Umbilical cord (tissue), 2 donors: ENCODE measurements at places on chromosomes 7 and 10.

DNA sequence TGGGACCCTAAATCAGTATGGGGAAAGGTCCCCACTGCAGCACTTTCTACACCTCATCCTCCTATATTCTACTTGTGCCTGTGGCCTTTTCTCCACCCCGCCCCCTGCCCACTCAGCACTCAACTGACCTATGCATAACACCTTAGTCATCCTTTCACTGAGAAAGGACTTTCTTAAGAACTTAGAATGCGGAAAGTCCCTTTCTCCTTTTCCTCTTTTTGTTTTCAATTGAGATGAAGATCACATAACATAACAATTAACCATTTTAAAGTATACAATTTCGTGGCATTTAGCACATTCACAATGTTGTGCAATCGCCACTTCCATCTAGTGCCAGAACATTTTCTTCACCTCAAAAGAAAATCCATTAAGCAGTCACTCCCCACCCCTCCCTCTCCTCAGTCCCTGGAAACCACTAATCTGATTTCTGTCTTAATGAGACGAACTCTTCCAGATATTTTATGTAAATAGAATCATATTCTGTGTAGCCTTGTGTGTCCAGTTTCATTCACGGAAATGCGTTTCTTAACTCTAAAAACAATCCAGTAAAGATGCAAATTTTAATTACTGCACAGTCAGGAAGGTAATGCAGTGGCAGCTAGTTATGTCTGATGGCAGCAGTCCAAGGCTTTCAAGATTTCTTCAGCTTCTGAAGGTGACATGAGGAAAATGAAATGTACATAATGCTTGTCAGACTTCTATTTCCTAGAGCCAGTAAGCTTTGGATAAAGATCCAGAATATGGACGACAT is 41.7 kb downstream of the FAS start:
- no peak for DNase-seq

DNA sequence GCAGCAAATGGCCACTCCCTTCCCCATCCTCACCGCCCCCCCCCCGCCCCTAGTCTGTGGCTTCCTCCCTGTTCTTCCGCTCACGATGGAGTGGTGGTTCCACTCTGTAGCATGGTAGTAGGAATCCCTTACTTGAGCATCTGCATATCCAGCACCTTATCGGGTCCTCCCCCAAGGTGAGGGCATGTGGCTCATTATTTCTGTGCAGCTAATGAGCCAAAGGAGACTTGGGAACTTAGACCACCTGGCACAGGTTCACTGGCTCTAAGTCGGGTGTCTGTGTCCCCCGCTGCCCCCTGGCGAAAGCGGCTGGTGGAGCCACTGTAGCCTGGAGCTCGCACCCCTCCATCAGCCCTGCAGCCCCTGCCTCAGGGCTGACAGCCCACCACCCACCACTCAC is 22.8 kb upstream of the GPR26 start:
- no peak for DNase-seq

- DNase-seq: peak; percentile 99
Observed at GRCh38 chr7:95608359-95609173, 12.2 kb upstream of the PDK4 start.

DNA sequence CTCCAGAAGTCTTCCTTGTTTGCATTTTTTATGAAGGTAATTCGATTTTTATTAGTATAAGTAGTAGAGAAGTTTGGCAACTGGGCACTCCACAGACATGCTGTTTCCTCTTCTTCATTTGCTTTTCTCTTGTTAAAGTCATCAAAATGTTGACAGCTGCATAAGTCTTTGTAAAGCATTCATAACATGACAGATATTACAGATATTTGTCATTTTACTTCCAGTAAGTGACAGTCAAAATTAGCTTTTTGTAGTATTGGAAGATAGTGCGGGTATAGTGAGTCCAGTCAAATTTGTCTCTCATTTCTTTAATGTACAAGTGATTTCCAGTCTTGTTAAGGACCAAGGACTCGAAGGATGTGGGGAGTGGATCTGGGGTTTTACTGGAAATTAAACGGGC is 247.1 kb downstream of the LRMDA start:
- no peak for DNase-seq

DNA sequence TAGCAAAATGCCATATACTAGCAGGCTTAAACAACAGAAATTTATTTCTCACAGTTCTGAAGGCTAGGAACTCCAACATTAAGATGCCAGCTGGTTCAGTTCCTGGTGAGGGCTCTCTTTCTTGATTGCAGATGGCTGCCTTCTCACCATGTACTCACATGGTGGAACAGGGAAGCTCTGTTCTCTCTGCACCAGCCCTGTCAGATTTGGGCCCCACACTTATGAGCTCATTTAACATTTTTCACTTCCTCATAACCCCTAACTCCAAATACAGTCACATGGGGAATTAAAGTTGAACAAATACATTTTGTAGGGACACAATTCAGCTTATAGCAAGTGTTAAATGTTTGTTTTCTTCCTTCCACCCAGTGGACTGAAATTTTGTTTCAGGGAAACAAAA is 218.6 kb upstream of the TAC1 start:
- no peak for DNase-seq

DNA sequence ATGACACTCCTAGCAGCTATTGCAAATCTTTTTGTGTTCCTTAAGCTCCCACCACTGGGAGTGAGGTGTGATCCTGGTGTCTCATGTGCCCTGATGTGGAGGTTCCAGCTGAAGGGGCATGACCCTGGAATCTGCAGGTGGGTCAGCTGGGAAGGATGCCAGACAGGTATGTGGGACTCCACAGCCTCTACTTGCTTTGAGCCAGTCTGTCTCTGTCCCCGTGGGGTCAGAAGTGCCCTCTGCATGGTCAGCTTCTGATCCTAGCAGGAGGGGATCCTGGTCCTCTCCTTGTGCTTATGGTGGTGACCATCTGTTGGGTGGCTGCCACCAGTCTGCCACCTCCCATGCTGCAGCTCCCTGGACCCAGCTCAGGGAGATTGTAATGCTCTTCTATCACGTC is 51.1 kb upstream of the COMTD1 start:
- no peak for DNase-seq

- peak; percentile 48 for DNase-seq
Observed at GRCh38 chr7:46131916-46132795, 211.1 kb upstream of the IGFBP3 start.

DNA sequence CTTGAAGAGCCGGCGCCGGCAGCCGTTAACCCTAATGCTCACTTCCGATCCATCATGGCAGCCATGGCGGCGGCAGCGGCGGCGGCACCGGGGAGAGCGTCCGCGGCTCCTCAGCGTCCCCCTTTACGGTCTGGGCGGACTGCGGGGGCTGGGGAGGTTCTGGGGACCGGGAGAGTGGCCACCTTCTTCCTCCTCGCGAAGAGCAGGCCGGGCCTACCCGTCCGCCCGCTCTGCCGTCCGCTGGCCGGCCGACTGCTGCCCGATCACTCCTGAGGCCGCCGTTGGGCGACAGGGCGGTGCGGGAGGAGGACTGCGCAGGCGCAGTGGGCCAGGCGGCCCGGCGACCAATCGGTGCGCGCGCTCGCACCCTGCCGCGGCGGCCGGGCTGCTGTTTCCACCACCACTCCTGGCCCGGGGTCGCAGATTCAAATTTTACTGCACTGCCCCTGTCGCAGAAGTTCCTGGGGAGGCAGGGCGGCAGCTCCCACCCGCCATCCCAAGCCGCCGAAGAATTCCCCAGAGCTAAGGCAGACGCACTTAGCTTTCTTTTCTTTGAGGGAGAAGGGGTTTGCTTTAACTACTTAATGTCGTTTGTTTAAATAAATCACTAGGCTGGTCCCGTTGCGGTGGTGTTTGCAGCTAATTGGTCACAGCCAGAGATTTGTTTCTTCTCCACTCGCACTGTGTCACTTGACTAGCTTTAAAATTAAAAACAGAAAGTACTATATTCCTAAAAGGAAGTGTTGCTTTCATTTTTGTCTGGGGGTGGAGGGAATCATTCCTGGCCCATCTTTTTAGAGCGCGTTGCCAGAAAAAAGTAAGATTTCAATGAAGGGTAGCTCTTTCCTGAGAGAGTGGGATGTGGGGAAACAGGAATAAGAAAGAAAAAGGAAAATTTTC is at the start of gene KIF5B:
Gene KIF5B, minus strand, starts transcription at position 290 of the 900 bp plus-strand sequence. CDS start 452 bp downstream, outside the sequence.
- DNase-seq: peak; percentile 91

GRCh38 chr10:132788180-132788830 is 2.4 kb upstream of the NKX6-2 start:
- DNase-seq: no peak

DNA sequence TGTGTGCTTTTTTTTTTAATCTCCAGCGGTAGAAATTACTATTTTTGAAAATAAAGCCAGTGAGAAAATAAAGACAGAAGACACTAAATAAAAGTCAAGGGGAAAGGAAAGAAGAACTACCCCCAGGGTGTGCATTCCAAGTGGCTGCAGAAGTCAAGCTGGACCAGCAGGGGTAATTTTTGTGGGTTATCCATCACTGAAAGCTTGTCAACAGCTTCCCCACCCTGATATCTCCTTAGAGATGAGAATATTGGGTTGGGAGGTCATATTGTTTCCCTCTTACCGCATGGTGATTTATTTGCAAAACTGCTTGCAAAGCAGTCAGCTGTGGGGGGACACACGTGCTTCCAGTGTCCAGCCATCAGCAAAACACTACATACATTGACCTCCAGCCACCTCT is 46.4 kb downstream of the FAM107B start:
- no peak for DNase-seq

DNA sequence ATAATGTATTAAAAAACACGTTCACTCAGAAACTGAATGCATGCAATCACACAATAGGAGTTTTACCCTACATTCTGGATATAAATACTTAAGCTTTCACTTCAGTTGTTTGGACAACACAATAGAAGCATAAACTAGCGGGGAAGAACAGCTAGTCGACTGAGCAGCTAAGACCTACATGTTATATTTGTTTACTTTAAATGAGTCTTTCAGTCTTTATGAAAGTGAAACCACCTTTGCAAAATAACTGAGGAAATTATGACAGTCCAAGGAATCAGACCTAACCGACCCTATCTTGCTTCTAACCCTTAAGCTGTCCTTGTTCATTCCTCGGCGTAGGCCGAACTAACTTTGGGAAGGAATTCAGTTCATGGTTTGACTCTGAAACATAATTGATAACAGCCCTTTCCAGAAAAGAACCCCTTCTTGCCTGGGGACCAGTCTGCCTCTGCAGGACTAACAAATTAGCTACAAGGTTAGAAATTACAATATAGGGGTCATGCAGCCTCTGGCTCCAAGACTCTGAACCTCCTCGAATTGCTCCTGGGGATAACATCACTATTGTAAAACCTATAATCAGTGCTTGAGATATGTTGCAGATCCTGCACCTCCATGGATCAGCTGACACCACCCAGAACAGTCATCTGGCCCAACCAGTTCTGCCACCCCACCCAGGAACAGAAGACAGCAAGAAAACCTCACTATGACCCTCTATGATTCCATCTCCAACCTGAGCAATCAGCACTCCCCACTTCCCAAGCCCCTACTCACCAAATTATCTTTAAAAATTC is 185.1 kb upstream of the KLF6 start:
- peak; percentile 46 for DNase-seq

GRCh38 chr10:100824886-100825285 is 79.5 kb downstream of the PAX2 start:
- no peak for DNase-seq

GRCh38 chr10:97053276-97053675 is 132.5 kb downstream of the SLIT1 start:
- no peak for DNase-seq

DNA sequence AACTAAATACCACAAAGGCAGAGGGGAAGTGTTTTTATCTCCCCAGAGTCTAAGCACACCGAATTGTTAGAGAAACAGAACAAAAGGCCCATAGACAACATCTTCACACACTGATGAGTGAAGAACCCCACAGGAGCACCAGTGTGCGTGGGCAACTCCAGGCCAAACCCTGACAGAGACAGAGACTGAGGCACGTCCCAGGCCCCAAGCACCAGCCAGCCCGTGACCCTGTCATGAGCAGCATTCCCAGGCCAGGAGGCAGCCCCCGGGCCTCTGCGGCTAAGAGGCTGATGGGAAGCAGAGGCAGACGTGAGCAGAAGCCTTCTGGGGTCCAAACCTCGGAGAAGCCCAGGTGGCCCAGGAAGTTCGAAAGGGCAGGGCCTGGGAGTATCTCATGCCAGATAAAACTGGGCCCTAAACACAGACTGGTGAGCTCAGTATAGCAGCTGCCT is 184.4 kb downstream of the TCERG1L start:
- DNase-seq: no peak

GRCh38 chr7:112707655-112708054 is 82.5 kb downstream of the TMEM168 start:
- no peak for DNase-seq

DNA sequence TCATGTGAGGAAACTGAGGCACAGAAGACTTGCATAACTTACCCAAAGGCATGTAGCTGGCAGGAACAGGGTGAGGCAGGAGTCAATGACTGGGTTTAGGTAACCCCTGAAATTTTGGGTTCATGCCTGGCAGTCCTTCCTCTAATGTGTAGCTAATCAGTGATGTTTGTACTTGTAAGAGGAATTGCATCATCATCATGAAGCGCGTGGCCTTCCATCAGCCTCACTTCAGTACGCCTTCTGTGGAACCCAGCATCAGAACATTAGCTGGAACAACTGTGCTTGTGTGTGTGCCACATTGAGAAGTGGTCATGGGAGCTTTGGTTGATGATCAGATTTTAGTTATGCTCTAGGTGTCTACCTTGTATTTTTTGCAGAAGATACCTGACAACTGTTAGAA is 18.2 kb upstream of the STMP1 start:
- no peak for DNase-seq

DNA sequence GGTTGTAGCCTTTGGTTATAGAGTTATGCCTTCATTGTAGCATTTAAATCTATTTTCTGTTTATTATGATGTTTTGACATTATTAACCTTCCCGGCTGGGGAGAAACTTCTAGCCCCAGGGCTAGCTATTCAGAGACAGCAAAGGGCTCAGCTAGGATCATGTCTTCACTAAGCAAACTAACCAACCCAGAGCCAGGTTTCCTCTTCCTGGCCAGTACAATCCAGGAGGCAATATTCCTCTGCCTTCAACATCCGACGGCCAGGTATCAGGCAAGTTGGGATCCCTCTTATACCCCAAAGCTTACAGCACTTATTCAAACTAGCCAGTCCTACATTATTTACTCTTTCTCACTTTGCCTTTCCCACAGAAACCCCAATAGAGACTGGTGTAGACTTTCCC is 1060.7 kb upstream of the GHITM start:
- no peak for DNase-seq

DNA sequence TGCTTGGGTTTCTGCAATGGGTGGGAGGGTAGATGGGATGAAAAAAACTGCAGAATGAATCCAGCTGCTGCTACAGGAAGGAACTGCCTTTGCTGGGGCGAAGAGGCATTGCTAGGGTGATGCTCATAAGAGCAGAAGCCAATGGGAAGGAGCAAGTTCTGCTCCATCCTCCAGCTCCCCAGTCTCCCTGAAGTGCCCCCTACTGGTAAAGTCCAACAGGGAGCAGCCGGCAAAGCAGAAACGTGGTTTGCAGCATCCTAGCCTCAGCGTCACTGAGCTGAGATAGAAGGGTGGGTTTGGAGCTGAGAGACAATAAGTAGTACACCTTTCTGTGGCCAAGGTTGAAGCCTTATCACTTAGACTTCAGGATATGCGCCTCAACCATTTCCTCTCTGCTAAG is 220.5 kb downstream of the CCSER2 start:
- DNase-seq: no peak

DNA sequence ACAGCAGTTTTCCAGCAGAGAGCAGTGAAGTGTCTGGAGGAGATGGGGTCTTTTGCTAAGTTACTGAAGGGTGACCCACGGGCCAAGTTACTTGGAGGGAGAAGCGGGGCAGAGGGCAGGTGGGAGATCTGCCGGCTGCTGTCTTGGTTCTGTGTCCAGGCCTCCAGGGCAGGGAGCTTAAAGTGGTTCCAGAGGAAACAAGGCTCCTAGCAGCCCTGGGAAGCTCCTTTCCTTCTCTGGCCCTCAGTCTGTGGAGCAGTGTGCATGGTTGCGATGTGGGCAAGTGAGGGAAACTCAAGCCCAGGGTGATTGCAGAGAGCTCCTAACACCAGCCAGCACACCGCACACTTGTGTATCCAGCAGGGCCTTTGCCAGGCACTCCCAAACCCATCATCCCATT is 6.3 kb downstream of the GHRHR start:
- DNase-seq: no peak
